ENCODE measurements at places on chromosomes 11 and 22. TPM values are rescaled to one million over a fixed set of nuclear protein-coding genes. Genes with fewer than 3 reads are reported as not detected.

DNA sequence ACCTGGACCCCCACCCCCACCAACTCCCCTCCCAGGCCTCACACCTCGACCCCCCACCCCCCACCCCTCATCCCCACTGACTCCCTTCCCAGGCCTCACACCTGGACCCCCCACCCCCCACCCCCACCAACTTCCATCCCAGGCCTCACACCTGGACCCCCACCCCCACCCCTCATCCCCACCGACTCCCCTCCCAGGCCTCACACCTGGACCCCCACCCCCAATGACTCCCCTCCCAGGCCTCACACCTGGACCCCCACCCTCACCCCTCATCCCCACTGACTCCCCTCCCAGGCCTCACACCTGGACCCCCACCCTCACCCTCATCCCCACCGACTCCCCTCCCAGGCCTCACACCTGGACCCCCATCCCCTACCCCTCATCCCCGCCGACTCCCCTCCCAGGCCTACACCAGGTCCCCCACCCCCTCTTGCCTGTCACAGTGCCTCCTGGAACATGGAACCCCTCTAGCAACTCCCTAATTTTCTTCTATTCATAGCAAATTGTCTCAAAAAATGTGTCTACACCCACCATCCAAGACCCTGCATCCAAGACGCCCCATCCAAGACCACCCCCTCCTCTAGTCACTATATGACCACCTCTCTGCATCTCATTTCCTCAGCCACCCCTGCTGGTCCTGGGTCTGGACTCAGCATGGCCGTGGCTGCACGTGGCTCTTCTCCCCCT is 36.9 kb upstream of the BRSK2 start:
- DNase-seq, result no peak

- no peak for DNase-seq
Measured at GRCh38 chr11:113554526-113554925, 79.3 kb upstream of the DRD2 start.

Gene TSPAN18
- 152 TPM for total RNA-seq

DNA sequence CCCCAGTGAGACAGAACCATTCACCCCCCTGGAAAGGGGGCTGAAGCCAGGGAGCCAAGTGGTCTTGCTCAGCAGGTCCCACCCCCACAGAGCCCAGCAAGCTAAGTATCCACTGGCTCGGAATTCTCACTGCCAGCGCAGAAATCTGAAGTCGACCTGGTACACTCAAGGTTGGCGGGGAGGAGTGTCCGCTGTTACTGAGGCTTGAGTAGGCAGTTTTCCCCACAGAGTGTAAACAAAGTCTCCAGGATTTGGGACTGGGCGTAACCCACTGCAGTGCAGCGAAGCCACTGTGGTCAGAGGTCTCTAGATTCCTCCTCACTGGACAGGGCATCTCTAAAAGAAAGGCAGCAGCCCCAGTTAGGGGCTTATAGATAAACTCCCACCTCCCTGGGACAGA is 10.0 kb downstream of the PATE1 start:
- DNase-seq, result no peak

- DNase-seq, result no peak
Measured at GRCh38 chr11:17298302-17298701, 21.8 kb downstream of the NUCB2 start.

DNA sequence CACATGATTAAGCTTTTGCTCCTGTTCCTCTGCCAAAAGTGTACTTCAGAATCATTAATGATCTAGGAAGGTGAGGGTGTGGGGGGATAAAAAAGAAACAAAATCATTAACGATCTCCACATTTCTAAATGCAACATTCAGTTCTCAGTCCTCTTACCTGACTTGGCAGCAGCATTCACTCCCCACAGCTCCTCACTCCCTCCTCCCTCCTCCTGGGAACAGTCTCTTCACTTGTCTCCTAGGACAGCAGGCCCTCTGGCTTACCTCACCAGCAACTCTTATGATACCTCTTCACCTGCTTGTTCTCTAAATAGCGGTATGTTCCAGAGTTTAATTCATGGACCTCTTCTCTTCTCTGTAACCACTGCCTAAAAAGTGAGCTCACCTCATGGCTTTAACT is 56.5 kb upstream of the APOA1 start:
- no peak for DNase-seq

- no peak for DNase-seq
Measured at GRCh38 chr11:19777377-19778102, 64.9 kb downstream of the NAV2 start.

Gene ASPHD2
- total RNA-seq, result 0.18 TPM

DNA sequence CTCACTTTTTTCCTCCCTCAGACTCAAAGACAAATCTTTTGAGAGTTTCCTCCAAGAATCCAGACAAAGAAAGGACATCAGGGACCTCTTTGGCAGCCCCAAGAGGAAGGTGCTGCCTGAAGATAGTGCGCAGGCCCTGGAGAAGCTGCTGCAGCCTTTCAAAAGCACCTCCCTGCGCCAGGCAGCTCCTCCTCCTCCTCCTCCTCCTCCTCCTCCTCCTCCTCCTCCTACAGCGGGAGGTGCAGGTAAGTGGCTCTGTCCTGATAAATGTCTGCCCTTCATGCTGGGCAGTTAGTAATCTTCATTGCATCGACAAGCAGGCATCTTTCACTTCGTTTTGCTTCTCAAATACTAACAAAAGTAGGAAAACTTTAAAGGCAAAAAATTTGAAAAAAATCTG is 82.8 kb upstream of the PARVA start:
- no peak for DNase-seq

DNA sequence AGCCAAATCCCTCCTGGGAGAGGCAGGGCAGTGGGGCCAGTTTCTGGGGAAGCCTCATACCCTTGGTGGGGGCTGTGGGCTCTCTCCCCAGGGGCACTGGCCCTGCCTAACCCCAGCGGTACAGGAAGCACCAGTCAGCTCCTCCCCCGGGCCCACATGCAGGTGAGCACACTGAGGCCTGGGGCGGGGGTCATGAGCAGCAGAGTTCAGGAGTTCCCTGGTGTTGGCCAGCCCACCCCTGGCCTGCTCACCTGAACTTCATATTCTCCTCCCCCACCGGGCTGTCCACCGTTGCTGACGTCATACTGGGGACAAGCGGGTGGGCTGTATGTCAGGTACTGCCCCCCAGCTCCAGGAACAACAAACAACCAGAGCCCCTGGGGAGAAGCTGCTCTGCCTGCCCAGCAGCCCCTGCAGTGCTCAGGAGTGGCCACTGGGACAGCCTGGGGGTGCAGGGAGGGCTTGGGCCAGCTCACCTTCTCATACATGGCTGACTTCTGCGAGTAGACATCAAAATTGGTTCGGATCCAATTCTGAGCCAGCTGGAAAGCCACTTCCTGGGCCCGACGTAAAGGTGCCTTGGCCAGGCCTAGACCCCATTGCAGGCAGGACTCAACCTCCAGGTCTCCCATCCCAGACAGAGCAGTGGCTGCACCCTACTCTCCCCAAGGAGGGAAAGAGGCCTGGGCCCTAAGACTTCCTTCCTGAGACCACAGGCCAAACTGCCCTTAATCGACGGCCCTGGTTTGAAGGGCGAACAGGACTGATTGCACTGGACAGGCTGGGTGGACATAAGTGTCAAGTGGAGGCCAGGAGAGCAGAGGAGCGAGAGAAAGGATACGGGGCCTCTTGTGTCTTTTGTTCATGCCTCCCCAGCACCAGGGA is 20.8 kb downstream of the TREH start:
- peak; percentile 45 for DNase-seq

Gene GDPD5
- total RNA-seq, result 17.6 TPM

DNA sequence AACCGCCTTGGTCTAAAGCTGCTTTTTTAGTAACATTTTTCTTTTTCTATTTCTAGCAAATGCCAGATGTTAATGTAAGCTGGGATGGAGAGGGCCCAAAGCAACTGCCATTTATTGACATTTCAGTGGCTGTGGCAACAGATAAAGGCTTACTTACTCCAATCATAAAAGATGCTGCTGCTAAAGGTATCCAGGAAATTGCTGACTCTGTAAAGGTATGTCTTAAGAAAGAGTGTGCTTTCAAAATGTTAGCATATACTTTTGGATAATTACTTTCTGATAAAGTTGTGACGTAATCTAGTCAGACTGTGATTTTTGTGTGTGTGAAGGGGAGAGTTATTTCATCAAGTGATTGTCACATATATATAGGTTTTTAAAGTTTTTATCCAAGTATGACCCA is 68.1 kb downstream of the PDHX start:
- no peak for DNase-seq

Gene ADSL
- 47.0 TPM for total RNA-seq

- DNase-seq, result peak; percentile 48
Measured at GRCh38 chr11:723120-723883, 17.3 kb downstream of the EPS8L2 start.

- DNase-seq, result peak; percentile 71
Measured at GRCh38 chr22:37623075-37624016, 14.7 kb downstream of the GGA1 start.

Gene MRPL17
- 40.0 TPM for total RNA-seq

Gene DERL3
- 5.8 TPM for total RNA-seq

Gene DLG2
- 5.9 TPM for total RNA-seq

GRCh38 chr11:66546966-66547661 is 411 bp downstream of the ACTN3 start:
- DNase-seq, result no peak

GRCh38 chr11:106496677-106497076 is 419.2 kb downstream of the AASDHPPT start:
- no peak for DNase-seq

Gene CAT
- total RNA-seq, result 117 TPM

DNA sequence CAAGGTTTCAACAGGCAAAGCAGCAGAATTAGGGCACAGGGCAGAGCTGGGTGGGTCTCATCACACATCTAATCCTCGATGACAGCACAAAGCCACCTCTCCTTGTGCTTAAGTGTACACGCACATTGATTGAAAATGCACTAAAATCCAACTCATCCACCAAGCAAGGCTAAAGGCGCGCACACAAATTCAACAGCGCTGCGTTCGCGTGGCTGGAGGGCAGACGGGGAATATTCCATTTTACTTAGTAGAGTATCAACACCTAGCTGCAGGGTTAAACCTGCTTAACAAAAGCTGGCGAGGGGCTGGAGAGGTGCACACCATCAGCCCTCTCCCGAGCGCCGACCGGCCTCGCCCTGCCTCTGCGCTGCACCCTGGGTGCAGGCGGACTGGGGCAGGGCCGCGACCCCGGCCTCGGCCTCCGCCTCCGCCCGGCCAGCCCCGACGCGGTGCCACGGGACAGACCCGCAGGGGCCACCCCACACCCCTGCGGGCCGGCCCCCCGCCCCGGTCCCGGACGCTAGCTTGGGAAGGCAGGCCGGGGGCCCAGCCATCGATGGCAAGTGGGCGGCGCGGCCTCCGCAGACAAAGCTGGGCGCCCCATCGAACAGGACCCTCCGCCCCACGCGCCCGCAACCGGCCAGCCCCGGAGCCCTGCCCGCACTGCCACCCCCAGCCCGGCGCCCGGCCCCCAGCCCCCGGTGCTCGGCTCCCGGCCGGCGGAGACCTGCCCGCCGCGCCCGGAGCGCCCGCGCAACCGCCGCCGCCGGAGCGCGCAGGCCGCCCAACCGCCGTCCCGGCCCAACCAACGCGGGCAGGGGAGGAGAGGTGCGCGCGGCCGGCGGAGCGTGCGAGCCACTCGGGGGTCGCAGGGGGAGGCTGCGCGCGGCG is 929 bp downstream of the PRDM10 start:
- peak; percentile 55 for DNase-seq

GRCh38 chr11:64717268-64717578 is 5.8 kb downstream of the NRXN2 start:
- DNase-seq, result no peak

Gene APOL5
- total RNA-seq, result not detected

Gene NCAM1
- 147 TPM for total RNA-seq

GRCh38 chr22:29313126-29313575 is 2.3 kb downstream of the RASL10A start:
- peak; percentile 52 for DNase-seq

Gene CALCA
- not detected for total RNA-seq

- peak; percentile 87 for DNase-seq
Measured at GRCh38 chr22:27726686-27727449, 74.7 kb downstream of the MN1 start.
